Nephron progenitor cell (in vitro differentiated cells): ENCODE measurements at places on chromosomes 5 and 9.

DNA sequence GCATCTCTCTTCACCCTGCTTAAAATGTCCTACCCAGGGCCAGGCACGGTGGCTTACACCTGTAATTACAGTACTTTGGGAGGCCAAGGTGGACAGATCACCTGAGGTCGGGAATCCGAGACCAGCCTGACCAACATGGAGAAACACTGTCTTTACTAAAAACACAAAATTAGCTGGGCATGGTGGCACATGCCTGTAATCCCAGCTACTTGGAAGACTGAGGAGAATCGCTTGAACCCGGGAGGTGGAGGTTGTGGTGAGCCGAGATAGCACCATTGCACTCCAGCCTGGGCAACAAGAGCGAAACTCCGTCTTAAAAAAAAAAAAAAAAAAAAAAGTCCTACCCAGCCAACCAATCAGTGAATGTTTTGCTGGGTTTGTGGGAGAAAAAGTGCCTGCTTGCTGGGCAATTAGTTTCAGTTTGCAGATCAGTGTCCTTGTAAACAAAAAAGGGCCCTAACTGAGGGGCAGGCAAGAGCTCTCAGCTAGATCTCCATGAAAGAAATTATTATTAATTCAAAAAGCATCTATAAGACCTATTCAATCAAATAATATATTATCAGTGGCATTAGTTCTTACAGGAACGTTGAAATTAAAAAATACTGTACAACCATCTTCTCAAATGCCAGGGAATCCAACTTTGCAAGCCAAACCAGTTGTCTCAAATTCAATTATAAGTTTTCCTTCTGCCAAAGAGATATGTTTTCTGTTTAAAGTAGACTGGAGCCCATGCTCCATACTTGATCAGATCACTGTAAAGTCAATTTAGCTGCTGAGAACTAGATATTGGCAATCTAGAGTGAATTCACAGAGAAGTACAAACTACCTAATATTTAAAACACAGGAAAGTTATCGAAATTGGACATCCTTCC is 3.9 kb downstream of the MEGF9 start:
- DNase-seq = no peak

DNA sequence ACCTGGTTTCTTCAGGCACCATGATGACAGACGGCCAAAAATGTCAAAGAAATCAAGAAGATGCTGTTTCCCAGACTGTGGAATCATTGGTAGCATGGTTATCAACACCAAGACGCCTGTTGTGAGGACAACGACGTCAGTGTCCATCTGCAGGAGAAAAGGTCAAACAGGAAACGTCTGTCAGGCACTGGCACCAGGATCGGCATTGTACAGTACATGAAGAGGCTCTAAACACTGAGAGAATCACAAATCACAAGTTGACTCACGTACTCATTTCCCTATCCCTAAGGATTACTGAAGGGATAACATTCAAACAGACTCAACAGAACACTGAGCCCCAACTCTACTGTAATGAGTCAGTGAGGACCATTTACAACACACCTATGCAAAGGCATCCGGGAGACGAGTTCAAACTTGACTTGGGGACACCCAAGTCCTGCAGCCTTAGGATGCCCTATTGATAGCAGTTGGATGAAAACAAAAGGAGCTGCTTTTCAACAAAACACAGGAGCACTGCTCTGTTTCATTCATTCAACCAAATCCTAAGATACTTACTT is 21.0 kb downstream of the TSC1 start:
- DNase-seq = no peak

GRCh38 chr5:142904416-142904815 is 134.2 kb downstream of the ARHGAP26 start:
- DNase-seq = no peak

GRCh38 chr9:110942522-110942921 is 95.7 kb downstream of the LPAR1 start:
- no peak for DNase-seq

DNA sequence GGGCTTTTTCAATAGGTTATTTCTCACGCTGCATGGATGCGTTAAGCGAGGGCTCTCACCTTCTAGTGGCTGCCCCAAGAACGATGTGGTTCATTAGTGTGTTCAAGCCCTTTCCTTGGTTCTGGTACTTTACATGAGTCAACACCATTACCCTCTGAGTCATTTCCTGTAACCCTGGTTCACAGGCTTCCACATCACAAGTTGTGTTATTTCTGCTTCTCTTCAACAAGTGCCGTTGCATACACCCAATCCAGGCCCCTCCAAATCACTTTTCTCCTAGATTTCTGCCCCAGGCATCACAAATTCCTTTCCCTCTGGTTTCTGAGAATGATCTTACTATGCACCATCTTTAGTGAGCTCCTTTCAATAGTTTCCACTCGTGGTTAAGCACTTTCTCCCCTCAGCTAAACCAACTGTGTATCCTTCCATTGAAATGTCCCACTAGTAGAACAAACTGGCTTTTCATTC is 69.5 kb upstream of the RAD23B start:
- no peak for DNase-seq

DNA sequence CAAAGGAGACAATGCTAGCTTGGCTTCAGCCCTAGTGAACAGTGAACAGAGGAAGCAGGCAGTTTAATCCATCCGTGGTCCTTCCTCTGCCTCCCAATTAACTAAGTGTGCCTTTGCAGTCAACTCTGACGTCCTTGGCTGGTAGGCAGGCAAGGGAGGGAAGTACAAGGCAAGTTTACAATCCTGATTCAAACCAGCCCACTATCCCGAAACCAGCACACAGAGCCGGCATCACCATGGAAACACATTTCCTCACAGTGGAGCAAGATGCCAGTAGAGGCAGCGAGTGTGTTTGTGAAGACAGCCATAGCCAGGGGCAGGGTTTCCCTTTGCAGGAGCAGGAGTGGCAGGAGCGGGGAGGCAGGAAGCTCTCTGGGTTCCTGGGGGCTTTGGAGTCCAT is 73.9 kb downstream of the GOLPH3 start:
- DNase-seq = no peak

GRCh38 chr5:169160405-169160901 is 140.5 kb downstream of the SLIT3 start:
- no peak for DNase-seq

DNA sequence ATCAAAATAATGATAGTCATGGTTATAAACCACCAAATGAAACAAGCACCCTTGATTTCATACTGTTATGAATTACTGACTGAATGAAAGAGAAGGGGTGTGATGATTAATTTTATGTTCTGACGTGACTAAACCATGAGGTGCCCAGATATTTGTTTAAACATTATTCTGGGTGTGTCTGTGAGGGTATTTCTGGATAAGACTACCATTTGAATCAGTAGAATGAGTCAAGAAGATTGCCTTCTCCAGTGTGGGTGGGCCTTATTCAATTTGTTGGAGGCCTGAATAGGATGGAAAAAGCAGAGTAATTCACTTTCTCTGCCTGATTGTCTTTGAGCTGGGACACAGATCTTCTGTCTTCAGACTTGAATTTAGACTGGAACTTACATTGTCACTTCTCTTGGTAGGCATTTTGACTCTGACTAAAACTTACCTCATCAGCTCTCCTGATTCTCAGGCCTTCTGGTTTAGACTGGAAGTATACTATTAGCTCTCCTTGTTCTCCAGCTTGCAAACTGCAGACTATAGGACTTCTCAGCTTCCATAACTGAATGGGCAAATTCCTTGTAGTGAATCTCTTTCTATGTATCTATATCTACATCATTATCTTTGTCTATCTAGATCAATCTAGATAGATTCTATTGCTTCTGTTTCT is 321.9 kb upstream of the TARS1 start:
- no peak for DNase-seq

GRCh38 chr9:12698266-12698665 is 5.1 kb downstream of the TYRP1 start:
- DNase-seq = no peak

GRCh38 chr9:123089790-123090189 is 56.3 kb downstream of the GPR21 start:
- no peak for DNase-seq

DNA sequence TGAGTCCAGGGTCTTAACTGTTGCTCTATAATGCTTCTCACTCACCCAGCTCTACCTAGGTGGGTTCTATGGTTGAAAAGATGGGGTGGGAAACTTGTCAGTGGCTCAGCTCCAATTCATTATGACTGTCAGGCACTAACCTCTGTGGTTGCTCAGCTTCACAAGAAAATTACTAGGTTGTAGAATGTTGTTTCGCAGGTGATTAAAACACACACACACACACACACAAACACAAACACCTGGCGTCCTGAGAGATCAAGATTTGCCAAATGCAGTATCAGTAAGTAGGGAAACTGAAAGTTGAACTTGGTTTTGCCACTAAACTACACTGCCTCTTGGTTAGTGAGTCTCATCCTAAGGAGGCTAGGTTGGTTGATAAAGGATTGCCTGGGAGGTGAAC is 2.8 kb downstream of the MCCC2 start:
- DNase-seq = no peak

GRCh38 chr5:171407234-171407633 is 12.2 kb upstream of the FGF18 start:
- no peak for DNase-seq

DNA sequence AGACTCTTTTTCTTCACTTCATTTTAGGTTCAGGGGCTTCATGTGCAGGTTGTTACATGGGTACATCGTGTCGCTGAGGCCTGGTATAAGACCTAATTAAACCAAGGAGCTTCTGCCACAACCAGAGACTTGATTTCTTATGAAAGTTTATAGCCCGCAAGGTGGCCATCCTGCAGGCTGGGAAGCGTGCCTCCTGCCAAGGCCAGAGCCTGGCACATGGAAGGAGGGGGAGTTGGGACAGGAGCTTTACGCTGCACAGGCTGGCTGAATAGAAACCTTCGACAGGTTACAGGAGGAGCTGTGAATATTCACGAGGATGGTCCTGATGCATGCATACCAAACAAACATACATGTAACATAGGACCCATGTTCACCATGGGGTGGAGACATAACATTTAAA is 50.1 kb upstream of the SIMC1 start:
- no peak for DNase-seq

DNA sequence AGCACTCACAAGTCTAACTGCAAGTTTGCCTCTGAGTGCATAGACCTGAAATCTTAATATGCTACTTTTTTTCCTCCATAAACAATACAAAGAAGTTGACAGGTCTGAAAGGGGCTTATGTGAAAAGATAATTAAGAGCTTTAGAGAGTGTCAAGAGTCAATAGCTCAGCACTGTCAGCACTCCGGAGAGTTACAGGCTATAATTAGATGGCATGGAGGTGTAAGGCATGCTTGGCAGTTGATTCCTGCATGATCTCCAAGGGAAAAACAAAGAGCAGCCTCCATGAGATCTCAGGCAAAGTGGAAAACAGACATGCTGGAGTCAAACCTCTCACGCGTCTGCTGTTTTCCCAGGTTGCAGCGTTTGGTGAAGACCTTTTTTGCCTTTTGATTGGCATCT is 468.7 kb downstream of the TLE4 start:
- DNase-seq = no peak

- DNase-seq = no peak
Measured at GRCh38 chr9:89839449-89839848, 234.6 kb downstream of the GADD45G start.

DNA sequence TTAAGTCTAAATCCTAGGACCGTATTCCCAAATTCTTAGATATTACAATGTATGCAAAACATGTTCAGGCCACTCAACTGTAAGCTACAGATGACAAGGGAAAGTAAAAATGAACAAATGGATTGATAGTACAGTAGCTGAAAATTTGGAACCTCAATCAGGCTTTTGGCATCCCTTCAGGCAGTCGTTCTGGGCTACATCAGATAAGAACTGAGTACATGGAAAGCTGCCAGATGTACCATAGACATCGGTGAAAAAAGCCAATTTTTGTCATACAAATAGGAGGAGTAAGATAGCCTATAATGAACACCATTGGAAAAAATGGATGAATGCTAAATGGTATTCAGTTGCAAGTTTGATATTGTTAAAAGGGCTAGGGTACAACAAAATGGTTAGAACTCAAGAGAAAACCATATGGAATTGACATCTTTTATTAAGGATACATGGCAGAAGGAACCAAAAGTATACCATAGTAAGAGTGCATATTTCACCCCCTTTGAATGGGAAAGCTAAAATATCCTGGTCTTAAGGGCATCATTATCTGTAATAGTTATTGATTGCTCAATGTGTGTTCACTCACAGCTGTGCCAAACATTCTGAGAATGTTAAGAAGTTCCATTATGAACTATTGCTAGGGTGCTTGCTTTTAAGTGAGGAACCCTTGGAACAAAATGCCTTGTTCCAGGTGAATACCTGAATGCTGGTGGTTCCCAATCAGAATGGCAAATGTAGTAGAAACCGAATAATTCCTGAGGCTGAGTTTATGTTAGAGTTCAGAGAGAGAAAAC is 86.4 kb downstream of the NR3C1 start:
- no peak for DNase-seq

GRCh38 chr5:125032286-125032685 is 285.8 kb upstream of the ZNF608 start:
- no peak for DNase-seq

DNA sequence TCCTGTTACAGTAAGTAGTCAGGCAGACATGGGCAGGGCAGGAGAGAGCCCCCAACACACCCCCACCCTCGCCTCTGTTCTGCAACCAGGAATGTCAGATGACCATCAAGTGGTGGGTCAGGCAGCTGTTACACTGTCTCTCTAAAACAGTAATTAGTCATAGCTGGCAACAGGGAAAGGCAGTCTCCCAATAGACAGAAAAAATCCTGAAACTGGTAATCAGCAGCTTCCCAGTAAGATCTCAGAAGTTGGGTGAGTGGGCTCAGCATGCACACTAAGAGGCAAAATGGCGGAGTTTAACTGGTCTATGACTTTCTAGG is 90.2 kb downstream of the C5orf15 start:
- DNase-seq = no peak

- no peak for DNase-seq
Measured at GRCh38 chr5:9698125-9698826, 68.1 kb upstream of the TAS2R1 start.

DNA sequence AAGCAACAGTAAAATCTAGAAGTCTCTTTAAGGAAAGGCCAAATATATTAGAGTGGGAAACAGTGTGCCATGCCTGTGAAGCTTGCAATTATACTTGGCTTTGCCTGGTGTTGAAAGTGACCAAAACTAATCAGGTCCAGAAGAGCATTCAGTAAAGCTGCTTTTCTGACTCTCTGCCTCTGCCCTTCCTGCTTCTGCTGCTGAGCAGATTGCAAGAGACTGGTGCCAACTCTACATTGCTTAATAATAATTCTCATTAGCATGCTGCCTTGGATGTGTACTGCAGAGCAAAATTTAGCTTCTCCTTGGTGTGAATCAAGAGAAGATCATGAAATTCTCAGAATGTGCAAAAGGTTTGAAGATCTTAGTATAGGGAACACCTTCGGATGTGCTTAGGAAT is 120.4 kb upstream of the RFX3 start:
- DNase-seq = no peak

- no peak for DNase-seq
Measured at GRCh38 chr5:42645138-42645537, 111.5 kb upstream of the CCDC152 start.
